Right lung (tissue), 10 donors: ENCODE measurements at places on chromosomes 3 and 15.
A peak's percentile ranks its signal among the peaks of the same experiment; 100 is the strongest.

DNA sequence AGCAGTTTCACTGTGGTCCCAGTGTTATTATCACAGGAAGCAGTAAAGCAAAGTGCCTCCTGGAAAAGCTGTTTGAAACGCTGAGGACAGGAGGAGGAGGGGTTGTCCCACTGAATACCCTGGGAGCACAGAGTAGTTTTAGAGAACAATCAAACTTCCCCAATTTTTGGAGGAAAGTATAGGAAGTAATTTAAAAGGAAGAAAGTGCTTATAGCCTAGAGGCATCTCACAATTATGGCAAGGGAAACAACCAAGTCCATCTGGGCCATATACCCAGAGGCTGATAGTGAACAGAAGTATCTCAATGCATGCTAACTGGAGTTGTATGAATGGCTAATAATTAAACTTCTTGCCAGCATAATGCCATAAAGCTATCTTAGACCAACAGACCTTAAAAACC, 137.2 kb upstream of the EPHA6 start:
- DNase-seq: no peak

DNA sequence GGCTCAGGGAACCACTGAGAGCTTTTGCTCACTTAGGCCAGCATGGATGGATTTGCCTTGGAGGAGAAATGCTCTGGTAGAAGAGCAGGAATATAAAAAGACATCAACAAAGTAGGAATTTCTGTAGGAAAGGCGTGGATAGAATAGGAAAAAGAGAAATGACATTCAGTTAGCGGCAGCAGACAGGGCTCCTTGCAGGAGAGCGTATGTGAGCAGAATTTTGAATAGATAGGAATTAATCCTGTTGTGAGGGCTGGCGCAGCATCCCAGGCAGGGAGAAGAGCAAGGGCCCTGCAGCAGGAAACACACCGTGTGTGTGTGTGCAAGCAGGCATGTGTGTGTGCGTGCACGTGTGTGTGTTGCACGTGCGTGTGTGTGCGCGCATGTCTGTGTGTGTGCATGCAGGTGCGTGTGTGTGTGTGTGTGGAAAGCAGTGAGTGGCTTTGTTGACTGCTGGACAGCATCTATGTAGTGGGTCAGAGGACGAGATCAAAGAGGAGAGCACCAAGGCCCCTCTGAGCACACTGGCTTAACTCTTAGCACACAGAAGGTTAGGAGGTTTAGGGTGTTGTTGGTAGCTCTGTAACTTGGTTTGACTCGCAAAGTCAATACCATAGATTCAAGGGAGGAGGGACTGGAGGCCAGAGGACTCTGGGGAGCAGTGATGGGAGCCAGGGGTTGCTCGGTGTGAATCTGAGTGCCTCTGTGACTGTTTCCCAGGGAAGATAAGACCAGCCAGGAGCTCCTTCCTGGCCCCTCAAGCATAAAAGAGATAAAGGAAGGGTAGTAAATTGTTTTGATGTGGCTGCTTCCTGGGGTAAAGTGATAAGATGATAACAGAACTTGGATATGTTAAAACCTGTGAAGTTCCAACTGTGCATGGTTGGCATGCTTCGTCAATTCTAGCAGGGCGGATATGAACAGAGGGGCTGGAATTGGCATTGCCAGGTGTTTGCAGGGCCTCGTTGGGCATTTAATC, 639.5 kb downstream of the NR2F2 start:
- DNase-seq: no peak

- no peak for DNase-seq
Observed at GRCh38 chr3:183541738-183542137, 13.8 kb downstream of the KLHL6 start.

DNA sequence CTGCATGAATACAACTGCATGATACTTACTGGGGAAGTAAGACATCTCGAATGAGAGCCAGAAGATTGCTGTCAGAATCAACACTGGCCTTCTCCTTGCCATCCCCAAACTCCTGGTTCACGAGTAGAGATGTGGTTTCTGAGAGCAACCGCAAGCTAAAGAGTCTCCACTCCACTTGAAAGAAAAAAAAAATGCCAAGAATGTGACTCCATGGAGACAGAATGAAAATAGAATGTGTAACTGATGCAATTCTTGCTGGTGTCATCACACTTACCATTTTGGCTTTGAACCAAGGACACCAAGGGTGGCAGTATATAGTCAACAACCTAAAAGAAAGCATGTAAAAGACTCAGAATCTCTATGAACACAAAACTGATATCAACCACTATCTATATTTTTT, 280.4 kb downstream of the ULK4 start:
- peak; percentile 40 for DNase-seq

DNA sequence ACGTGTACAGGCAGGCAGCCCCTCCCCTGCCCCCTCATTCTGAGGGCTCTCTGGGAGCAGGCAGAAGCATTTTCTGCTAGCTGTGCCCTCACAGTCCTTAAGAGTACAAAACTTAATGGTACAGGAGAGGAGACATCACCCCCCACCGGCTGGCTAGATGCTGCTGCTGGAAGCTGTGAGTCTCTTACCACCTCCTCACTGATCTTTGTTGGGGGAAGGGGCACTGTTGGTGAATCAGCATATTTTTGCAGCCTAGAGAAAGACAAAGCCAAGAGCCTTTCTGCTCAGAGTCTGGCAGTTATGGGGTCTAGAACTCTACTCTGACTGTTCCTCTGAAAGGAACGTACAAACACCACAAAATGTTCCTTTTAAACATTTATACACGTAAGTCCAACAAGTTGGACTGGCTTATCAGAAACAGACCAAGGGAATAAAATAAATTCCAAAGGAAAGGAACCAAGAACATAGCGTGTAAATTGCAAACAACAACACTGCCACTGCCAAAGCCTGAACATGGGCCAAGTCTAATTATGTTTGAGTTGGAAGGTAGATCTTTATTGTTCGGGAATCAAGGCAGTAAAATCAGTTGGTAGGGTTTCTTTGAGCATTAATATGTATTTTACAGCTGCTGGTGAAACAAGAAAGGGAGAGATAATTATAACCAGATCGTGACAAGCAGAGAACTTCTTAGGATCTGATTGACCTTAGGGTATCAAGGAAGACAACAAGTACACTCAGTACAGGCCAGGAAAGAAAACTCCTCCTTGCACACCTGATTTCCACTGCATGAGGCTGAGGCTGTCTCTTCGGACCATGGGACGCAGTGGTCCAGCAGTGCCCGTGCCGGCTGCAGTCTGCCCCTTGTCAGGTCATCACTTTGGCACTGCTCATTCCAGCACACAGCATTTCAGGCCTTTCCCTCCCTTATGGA, 27.4 kb downstream of the CLK3 start:
- peak; percentile 19 for DNase-seq
